ENCODE measurements at places on chromosomes 12 and 14.

- no peak for DNase-seq
These were observed 29.4 kb downstream of the GNG2 start for GRCh38 chr14:51889851-51890250.

GRCh38 chr14:101182476-101182875 lies 279.0 kb upstream of the RTL1 start:
- no peak for DNase-seq

DNA sequence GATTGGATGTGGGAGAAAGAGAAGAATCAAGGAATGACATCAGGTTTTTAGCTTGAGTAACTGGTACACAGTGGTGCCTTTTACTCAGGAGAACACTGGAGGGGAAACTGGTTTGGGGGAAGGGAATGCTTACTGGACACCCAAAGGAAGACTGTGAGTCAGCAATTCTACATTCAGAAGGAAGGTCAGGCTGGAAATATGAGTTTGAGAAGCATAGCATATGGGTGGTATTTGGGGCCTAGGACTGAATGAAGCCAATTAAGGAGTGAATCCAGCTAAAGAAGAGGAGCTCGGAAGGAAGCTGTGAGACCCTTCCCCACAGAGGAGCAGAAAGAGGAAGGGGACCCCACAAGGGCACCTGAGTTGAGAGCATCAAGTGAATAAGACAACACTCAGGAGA lies 35.4 kb downstream of the DMAC2L start:
- DNase-seq = no peak

- no peak for DNase-seq
These were observed 145.3 kb downstream of the ALX1 start for GRCh38 chr12:85425349-85425612.

DNA sequence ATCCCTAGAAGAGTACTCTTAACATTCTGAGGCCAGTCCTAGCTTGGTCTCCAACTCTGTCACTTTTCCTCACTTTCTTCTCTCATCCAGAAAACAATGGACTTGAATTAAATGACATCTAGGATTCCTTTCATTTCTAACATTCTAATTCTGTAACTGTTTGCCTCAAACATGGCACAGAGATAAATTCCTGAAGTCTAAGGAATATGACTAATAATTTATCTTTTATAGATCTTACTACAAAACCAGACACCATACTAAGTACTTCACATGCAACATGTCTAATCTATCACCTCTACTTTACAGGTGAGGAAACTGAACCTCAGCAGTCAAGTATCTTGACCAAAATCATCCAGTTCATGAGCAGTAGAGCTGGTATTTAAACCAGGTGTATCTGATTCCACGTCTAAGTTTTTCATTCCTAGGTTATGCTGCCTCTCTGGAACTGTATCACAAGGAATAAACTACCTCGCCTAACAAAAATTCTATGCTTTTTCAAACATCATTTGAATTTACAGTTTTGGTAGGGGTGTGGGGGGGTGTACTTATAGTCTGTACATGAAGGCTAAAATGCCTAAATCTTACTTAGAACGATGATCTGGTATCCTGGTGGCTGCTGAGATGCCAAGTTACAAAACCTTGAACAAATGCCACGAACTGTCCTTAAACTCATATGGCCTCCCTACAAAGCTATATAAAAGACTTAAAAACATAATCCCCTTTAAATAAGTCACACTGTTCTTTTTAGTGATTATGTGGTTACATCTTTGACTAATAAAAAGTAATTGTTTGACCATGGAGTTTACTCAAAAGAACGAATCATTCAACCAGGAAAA lies 41.6 kb downstream of the ATXN2 start:
- no peak for DNase-seq

GRCh38 chr12:51351913-51352532 lies 5.5 kb upstream of the CELA1 start:
- DNase-seq = no peak

- no peak for DNase-seq
These were observed 236.4 kb downstream of the PCNX1 start for GRCh38 chr14:71143381-71144290.

DNA sequence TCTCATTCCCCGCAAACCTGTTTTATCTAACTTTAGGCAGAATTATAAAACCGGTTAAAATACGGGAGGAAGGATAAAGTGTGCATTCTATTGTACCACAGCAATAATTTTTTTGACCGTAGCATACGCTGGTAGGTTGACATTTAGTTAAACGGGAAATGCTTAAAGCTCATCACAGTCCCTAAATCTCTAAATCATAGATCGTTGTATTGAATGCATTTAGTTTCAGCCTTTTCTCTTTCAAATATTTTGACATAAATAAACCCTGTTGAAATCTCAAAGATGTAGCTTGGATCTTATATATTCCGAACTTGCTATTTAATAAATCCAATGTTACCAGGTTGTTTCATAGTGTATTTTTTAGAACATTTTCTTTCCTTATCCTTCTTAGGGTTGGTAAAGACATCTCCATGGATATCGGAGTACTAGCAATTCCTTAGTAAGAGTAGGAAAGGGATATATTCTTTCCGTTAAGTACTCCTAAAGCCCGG lies 798 bp downstream of the CLEC2B start:
- DNase-seq = no peak

GRCh38 chr12:116141110-116141832 lies 136.2 kb downstream of the MED13L start:
- no peak for DNase-seq

GRCh38 chr12:43795716-43796280 lies 10.3 kb downstream of the TWF1 start:
- no peak for DNase-seq

- no peak for DNase-seq
These were observed 56.2 kb downstream of the PHETA1 start for GRCh38 chr12:111312708-111313107.

GRCh38 chr12:71438670-71439361 lies 782 bp upstream of the LGR5 start:
- no peak for DNase-seq

- no peak for DNase-seq
These were observed 77.0 kb downstream of the KITLG start for GRCh38 chr12:88503281-88503703.

- DNase-seq = no peak
These were observed 590 bp downstream of the SCNN1A start for GRCh38 chr12:6374786-6375160.

- DNase-seq = no peak
These were observed 12.6 kb upstream of the EDDM3A start for GRCh38 chr14:20732979-20733635.

- DNase-seq = no peak
These were observed 19.4 kb downstream of the RALGAPA1 start for GRCh38 chr14:35789651-35790050.

DNA sequence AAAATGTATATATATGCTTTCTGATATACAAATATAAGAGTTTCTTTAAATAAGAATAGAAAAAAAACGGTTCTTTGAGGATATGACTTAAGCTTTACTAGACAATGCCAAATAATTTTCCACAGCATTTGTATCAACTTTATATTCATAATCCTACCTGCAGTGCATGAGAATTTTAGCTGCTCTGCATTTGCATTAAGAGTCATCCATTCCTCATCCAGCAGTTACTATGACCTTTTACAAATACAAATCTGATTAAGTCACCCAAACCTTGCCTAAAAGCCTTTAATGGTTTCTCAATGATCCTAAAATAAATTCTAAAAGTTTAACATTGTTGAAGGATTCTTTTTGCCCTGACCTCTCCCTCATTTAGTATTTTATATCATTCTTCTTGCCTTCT lies 116.5 kb downstream of the MGAT4C start:
- no peak for DNase-seq

DNA sequence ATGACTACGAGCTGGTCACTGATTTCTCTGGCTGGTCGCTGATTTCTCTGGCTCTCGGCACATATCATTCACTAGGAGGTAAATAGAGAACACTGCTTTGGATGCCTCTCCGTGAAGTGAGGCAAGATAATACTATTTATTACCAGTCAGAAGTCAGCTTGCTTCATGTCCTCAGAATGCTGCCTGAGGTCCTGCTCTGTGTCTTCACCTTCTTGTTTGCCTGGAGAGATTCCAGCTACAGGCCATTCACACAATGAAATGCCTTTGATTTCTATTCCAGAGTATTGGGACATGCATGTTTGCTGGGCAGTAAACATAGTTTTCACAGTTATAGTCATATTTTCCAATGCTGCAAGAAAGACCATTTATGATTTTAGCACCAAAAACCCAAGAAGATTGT lies 106.7 kb downstream of the AEBP2 start:
- DNase-seq = no peak

DNA sequence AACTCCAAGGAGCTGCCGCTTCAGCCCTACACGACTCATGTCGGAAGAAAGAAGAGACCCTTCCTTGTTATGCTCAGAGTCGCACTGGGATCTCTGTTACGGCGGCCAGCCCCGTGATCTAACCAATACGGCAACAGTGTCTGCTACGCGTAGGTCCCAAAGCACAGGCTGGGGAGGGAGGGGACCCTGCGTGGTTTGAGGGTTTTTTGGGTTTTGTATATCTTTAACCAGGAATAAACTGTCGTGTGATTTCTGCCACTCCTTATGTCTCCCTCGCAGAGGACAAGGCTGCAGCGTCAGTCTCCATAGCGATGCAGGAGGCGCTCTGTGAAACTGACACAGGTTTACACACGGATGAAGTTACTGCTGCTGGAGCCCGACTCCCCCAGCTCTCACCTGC lies 60.0 kb upstream of the DIO3 start:
- DNase-seq = peak; percentile 50

GRCh38 chr12:118188690-118189371 lies 52.9 kb downstream of the PEBP1 start:
- peak; percentile 73 for DNase-seq

- peak; percentile 60 for DNase-seq
These were observed 288.5 kb upstream of the RTL1 start for GRCh38 chr14:101191721-101192660.

- no peak for DNase-seq
These were observed 33.6 kb downstream of the PIWIL1 start for GRCh38 chr12:130371296-130371695.

- no peak for DNase-seq
These were observed 27.2 kb upstream of the NRXN3 start for GRCh38 chr14:78142998-78143397.

- peak; percentile 61 for DNase-seq
These were observed 1.8 kb upstream of the AHNAK2 start for GRCh38 chr14:104979758-104980610.

DNA sequence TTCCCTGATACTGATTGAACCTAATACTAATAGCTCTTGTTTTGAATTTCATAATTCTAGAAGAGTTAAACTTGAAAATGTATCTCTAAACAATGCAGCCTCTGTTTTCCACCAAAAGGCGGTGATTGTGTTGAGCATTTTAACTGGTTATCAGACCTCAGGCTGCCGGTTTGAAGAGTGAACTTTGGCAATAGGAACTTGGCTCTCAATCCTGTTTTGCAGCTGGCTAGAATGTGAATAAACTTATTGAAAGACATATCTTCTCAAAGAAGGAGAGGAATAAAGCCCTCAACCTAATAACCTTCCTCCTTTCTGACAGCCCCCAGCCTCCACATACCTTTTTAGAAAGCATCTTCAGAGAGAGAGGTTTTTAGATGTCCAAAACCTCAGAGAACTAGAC lies 105.4 kb downstream of the SRGAP1 start:
- DNase-seq = no peak

DNA sequence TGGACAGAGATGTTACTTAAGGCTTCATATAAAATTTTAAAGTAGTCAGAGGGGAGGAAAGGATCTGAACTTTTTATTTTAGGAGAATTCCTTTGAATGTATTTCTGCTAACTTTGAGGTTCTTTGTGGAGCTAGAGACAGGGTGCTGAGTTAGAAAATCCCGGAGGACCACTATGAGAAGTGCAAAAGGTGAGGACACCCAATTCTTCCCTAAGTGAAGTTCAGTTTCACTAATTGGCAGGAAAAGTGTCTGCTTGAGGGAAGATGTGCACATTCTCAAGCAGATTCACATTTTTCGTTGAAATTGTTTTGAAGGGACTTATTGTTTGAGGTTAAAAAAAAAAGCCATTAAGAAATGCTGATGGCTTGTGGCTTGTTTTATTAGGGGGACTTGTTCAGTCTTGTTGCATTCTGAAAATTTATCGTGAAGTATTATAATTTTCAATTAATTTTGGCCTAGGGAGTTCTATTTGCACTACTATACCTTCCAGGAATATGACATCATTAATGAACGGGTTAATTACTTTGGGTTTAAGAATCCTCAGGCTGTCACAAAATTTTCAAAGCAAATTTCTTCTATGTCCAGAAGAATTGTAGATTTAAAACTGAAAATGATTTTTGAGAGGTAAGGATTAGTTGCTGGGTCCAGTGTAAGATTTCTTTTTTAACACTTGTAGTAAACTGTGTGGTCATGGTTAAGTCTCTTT lies 1.8 kb downstream of the PCNX1 start:
- no peak for DNase-seq

GRCh38 chr12:50059440-50060119 lies 2.2 kb downstream of the ASIC1 start:
- DNase-seq = no peak

- no peak for DNase-seq
These were observed 364.8 kb downstream of the SNAPC1 start for GRCh38 chr14:62126879-62127478.

DNA sequence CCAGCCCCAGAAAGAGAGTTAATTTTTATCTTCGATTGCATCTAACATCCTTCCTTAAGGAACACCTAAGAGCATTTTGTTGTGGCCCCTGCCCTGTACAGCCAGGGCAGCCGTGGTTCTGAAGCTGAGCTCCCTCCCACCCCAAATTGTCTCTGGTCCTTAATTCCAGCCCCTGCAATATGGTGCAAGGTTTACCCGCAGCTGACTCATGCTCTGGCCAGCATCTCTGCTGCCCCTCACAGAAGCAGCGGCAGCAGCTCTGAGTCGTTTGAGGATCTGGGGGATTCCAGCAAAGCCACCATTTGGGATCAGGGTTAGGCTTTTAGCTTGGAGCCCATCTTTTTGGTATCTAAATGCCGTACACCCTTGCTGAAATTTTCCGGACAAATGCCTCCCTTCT lies 3.3 kb downstream of the DLK1 start:
- no peak for DNase-seq

DNA sequence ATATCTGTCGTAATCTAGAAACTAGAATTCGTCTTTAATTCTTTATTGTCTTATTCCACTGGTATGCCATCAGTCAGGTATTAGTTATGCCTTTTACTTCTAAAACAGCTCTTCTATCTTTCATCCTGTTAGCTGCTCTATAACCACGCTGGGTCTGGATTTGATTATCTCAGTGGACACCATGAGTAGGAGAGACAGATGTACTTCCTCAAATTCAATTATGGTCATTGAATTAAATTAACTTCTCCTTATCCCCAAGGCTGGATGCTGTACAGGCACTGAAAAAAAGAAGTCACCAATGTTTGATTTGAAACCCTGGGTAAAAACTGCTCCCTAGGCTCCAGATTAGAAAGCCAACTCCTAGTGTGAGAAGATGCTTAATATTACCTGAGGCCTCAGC lies 107.3 kb downstream of the PIK3C2G start:
- no peak for DNase-seq
